M059J (cell line): ENCODE measurements at places on chromosomes 1 and 21.

- no peak for DNase-seq
These were observed 60.8 kb upstream of the PRKACB start for GRCh38 chr1:84083307-84083706.

GRCh38 chr21:36385233-36386030 is at the start of gene CHAF1B:
TSS of gene CHAF1B (plus strand) at chr21:36385392. CDS start at chr21:36386137, 745 bp downstream.
- DNase-seq, result peak; percentile 74

- DNase-seq, result no peak
These were observed 92.1 kb downstream of the BACH1 start for GRCh38 chr21:29390778-29391177.

- DNase-seq, result peak; percentile 100
These were observed 3.6 kb upstream of the RASSF5 start for GRCh38 chr1:206503591-206504362.

DNA sequence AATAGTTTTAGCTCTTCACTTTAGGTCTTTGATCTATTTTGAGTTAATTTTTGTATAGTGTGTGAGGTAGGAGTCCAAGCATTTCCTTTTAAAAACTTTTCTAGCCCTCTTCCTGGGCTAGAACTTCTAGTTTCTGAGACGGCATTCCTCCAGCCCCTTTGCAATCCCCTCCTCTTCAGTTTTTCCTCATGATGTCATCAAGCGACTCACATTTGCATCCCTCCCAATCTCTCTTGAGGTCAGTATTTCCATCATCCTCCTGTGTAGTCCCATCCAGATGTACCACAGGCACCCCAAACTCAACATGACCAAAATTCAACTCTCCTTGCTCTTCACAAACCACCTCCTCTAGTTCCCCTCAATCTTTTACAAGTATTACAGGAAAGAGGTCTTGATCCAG is 10.7 kb downstream of the HMGN2 start:
- DNase-seq, result peak; percentile 44

- DNase-seq, result no peak
These were observed 55.7 kb downstream of the IRF2BP2 start for GRCh38 chr1:234554218-234554697.

DNA sequence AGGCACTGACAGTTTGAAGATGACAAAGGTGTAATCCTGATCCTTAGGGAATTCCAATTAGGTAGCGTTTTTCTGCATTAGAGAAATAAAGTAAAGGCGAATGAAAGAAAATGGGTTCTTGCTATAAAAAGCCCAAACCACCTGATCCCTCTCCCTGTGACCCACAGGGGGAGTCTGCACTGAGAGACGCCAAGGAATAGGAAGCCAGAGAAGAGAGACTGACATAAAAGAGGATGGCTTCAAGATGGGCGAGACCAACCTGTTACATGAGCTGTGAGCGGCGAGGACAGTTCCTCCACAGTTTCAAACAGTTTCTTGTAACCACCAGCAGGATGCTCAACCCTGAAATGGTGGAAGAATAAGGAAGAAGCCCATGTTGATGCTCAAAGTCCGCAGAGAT is 1.4 kb downstream of the RPE65 start:
- DNase-seq, result no peak

GRCh38 chr1:234518876-234519275 is 39.9 kb upstream of the TARBP1 start:
- DNase-seq, result no peak
